NCI-H774 (cell line): ENCODE measurements at places on chromosomes 7 and 10.
A peak's percentile ranks its signal among the peaks of the same experiment; 100 is the strongest.

DNA sequence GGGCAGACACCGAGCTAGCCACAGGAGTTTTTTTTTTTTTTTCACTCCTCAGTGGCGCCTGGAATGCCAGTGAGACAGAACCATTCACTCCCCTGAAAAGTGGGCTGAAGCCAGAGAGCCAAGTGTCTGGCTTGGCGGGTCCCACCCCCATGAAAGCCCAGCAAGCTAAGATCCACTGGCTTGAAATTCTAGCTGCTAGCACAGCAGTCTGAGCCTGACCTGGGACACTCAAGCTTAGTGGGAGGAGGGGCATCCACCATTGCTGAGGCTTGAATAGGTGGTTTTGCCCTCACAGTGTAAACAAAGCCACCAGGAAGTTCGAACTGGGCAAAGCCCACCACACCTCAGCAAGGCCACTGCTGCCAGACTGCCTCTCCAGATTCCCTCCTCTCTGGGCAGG, 144.5 kb downstream of the LRMDA start:
- DNase-seq: no peak

DNA sequence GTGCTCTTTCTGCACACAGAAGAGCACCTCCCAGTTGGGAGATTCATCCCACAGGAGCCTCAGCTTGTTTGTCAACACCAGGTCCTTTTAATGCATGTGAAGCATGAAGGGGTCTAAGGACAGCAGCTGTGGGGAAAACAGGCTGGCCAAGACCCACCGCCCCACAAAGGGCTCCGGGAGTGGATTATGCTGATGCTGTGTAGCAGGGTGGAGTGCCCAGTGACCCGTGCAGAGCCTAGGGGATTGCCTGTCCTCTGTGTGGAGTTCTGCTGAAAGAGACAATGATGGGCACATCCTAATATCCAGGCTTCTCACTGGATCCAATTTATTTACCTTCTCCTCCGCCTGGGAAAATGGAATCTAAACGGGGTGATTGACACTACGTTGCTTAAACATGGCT, 74.0 kb downstream of the PIP4K2A start:
- DNase-seq: no peak

GRCh38 chr10:24208661-24209431, at the start of gene KIAA1217:
Gene KIAA1217, plus strand, starts transcription at chr10:24209138. Its CDS starts 56 bp downstream, at chr10:24209194.
- no peak for DNase-seq

GRCh38 chr7:134660242-134660785, 13.7 kb downstream of the BPGM start:
- DNase-seq: no peak

GRCh38 chr10:73983096-73984047, 14.5 kb upstream of the VCL start:
- DNase-seq: no peak

DNA sequence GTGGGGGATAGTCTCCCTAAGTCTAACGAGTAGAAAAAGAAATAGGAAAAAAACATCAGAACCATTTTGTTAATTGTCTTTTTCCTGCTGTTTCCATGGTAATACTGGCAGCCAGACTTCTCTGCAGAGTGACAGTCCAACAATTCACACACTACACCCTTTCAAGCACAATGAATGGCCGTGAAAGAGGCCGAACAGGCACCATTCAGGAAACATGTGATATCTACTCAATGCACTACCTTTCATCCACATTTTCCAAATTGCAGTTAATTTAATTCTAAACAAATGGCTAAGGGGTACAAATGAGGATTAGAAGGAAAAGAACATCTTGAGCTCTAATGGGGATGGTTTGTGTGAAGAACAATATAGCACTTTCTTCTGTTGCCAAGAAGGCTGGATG, 358.5 kb upstream of the ANKRD30A start:
- no peak for DNase-seq

GRCh38 chr7:135920478-135920877, 56.7 kb downstream of the MTPN start:
- no peak for DNase-seq

GRCh38 chr7:122887198-122887597, 938 bp upstream of the CADPS2 start:
- DNase-seq: peak; percentile 44

DNA sequence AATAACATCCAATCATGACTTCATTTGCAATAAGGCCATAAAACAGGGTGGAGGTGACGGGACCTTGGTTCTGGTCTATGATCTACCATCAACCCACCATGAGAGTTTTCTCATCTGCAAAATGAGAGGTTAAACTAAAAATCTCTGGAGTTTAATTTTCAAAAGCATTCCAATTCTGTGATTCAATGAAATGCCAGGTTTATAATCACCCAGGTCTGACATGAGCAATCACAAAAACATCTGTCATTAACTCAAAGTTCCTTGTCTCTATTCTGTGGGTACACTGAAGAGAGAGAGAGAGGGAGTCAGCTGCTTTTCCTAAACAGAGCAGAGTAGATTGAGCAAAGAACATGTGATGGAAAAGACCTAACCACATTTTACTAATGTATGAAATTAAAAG, 75.4 kb downstream of the NUDCD3 start:
- DNase-seq: no peak

GRCh38 chr10:10911471-10911921, 106.2 kb upstream of the CELF2 start:
- no peak for DNase-seq

DNA sequence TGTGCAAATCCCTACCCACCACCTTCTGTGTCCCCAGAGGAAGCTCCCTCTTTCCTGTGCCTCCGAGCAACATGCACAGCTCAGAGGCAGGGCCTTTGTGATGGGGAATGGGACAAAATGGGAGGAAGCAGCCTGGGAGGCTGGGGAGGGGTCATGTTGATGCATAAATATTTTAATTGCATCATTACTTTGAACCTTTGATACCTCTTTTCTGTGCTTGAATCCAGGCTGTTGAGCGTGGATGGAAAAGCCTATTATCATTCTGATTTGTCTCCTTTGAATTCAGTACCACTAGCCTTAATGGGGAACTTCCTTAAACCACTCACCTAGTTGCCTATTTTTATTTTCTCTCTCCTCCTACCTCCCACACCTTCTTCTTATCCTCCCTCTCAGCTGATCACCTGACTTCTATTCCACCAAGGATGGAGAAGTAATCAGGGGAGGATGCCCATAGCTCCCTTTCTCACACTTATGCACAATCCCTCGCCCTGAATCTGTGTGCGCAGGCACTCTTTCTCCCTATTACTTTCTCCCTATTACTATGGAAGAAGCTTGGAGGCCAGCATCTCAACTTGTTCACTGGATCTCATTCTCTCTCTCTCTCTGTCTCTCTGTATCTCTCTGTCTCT, 78.5 kb downstream of the SEC61G start:
- DNase-seq: no peak

GRCh38 chr7:84781838-84782237, 405.0 kb downstream of the SEMA3D start:
- no peak for DNase-seq

GRCh38 chr10:6769704-6770417, 189.8 kb upstream of the PRKCQ start:
- DNase-seq: no peak

GRCh38 chr10:75265856-75266255, 30.1 kb upstream of the COMTD1 start:
- DNase-seq: no peak

DNA sequence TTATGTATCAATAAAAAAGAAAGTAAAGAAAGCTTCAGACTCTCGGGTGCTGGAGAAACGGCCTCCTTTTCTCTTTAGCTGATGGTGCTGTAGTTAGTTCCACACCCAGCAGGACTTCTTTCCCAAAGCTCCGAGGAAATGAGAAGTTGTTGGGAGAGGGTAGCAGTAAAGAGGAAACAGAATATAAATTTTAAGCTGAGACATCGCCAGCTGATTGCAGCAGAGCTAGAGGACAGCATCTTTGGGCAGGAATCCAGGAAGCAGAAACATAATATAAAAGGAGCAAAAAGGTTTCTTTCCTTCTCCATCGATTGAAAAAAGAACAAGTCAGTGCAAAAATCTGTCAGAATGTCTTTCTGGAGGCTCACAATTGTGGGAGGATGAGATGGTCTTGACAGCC, 616.9 kb upstream of the FOXK1 start:
- DNase-seq: no peak

GRCh38 chr10:28207799-28208198, 95.1 kb downstream of the MPP7 start:
- DNase-seq: no peak

DNA sequence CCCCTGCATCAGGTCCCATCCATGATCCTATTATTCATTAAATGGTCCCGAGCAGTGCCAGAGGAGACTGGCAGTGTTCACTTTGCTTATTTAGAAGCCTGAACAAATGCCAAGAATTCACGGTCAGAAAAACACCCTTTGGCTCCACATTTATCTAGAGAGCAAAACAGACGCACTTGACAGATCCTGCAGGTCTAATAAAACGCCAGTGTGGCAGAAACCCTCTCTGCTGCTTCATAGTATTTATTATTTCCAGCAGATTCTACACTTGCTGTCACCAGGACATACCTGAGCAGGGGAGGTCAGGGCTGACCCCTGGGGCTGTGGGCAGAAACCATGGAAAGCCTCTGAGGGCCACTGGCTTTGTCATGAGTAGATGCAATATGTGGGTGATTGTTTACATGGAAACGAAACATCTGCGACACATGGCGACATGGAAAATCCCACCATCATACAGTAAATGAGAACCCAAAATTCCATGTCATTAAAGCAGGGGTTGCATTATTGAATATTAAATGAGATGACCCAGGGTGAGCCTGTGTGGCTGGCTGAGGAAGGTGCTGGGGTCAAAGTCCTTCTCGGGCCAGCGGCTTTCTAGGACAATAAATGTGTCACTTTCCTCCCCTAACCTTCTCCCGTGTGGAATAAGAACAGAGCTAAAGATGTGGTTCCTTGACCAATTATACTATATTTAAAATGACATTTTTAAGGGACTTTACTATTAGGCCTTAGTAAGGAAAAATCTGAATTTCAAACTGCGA, 205.9 kb upstream of the SVIL start:
- no peak for DNase-seq

DNA sequence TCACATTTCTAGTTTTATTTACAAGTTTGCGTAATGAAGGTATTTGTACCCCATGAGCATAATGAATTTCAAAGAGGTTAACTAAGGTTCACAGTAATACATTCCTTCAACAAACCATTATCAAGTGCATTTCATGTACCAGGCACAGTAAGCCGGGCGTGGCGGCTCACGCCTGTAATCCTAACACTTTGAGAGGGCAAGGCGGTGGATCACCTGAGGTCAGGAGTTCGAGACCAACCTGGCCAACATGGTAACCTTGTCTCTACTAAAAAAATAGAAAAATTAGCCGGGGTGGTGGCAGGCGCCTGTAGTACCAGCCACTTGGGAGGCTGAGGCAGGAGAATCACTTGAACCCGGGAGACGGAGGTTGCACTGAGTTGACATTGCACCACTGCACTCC, 4.3 kb upstream of the EIF3A start:
- no peak for DNase-seq
